ENCODE measurements at places on chromosomes 7 and 10. TPM values are rescaled to one million over a fixed set of nuclear protein-coding genes. Genes with fewer than 3 reads are reported as not detected.

SEM1 gene
- total RNA-seq, result 44.8 TPM

GRCh38 chr7:54159088-54159487 lies 383.1 kb upstream of the VSTM2A start:
- no peak for DNase-seq

IL15RA gene
- total RNA-seq, result 11.6 TPM

UFSP1 gene
- total RNA-seq, result 1.9 TPM

- DNase-seq, result no peak
These were observed 43.9 kb upstream of the GRB10 start for GRCh38 chr7:50826371-50827172.

DNA sequence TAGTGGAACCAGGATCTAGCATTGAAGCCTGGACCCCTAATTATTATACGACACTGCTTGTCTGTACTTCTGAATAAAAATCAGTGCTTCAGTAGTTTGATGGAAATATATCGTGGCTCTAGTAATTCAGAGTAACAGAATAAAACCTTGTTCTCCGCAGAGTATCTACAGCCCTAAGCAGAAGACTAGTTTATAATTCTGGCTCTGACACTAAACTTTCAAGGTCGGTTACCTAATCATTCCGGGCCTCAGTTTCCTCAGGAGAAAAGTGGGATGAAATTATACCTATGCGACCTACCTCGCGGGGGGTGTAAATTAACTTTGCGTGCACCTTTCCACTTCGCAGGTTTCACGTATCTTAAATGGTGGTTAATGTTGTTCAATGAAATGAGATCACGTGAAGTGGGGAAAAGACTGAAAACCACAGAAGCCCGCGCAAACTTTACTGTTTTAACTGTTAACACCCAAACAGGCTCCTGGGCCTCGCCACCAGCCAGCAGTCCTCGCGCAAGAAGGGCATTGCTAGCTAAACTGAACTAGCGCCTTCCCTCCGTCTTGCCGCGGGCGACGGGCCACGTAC lies 615 bp downstream of the THAP5 start:
- DNase-seq, result no peak

CYP26A1 gene
- total RNA-seq, result not detected

All from Right ventricle myocardium inferior (tissue), 1 donor.